MV-4-11 (cell line): ENCODE measurements at places on chromosomes 2 and 18.

GRCh38 chr2:39778775-39779340, at the start of gene THUMPD2:
Gene THUMPD2, minus strand, starts transcription at chr2:39779258. Its CDS starts 19 bp downstream, at chr2:39779239.
- DNase-seq, result peak; percentile 61

DNA sequence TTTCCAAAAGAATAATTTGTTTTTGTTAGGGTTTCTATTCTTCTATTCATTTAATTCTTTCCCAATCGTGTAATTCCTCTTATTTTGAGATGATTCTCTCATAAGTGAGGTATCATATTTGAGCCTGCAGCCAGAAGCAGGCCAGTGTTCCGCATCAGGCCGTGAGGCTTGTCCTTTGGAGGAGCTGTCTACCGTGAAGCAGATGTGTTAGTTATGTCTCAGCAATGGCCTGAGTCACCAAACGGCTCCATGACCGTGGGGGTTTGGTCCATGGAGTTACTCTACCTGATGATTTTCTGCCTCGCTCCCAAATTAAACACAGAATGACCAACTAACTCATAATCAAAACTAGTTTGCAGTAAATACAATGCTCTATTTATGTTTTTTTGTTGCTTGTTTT, 64.2 kb upstream of the TMEM87B start:
- DNase-seq, result no peak

DNA sequence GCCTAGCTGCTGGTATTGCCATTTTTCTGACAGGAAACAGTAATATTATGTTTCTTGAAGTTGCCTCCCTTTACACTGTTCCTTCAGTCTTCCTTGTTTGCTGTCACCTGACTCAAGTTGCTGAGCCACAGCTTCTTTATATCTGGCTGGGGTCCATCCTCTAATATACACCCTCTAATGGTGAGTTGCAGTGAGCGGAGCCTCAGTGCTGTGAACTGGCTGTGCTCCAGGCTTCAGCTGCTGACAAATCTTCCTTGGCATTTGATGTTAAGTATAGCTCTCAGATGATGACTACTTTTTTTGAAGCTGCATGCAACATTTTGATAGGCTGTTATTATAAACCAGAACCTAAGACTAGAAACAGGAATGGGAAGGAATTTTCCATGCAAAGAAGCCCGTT, 366.7 kb downstream of the NUP35 start:
- DNase-seq, result no peak

DNA sequence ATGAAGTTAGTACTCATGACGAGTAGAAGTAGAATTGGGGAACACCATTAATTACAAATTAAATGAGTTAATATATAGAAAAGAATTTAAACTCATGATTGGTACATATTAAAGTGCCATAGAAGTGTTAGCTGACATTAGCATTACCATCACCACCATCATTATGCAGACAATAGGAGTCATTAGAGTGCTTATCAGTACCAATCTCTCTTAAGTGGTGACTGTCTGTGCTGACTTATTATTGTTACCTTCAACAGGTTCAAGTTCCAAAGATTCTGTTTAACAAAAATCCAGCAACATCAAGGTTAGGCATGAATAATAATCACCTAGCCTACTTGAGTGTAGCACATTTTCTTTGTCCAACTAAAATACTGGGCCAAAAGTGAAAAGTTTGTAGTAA, 108.8 kb upstream of the MAPRE2 start:
- no peak for DNase-seq

DNA sequence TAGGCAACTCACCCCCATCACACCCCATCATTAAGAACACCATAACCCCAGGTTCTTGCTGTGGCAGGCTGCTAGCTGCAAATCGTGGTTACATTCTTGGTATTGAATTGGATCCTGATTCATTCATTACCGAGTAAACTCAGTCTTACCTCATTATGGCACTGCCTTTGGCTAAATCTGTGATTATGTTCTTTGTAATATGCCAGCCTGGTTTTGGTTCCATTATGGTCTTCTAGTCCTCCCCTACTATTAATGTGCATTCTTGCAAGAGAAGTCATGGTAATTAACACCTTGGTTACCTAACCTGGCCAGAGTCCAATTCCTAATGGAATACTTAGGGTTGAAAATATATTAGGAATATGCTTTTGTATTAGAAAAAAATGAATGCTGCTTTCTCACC, 258.9 kb upstream of the APCDD1 start:
- no peak for DNase-seq

GRCh38 chr2:183408562-183408961, 284.3 kb downstream of the NUP35 start:
- DNase-seq, result no peak

DNA sequence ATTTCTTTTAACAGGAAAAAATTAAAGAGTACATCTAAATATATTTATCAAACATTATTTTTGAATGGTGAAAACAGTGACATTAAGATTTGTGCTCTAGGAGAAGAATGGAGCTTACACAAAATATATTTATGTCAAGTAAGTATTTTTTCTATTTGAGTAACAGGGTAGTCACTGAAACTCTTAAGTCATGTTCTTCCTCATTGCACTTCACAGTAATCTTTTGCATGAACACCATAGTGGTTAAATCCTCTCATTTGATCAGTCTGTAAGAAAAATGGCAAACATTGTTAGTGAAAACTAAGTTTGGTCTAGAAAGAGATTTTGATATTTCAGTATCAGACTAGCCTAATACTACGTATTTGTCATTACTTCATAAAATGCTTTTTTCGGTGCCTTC, 8.1 kb downstream of the GMCL1 start:
- peak; percentile 22 for DNase-seq
